Activated T-cell treated with anti-CD3 and anti-CD28 coated beads, Interleukin-2, amount 50 U/mL, for 24 hours (primary cell): ENCODE measurements at places on chromosomes 7 and 10.

DNA sequence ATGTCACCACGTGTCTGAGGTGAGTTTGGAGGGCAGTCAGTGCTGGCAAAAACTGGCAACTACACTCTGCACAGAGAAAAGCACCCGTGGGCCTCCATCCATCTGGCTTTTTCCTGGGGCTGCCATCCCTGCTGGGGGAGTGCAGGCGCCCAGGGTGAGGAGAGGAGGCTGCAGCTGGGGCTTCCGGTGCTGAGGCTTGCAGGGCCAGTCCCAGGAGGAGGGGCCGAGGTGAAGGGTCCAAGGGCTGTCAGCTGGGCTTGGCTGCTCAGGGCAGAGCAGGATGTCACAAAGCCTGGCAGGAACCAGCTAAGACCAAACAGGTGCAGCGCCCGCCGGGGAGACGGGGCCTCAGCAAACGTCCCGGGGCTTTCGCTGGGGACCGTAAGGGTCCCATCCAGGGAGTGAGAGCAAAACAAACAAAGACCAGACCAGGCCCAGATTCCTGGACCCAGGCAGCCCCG is 77.2 kb downstream of the CFAP46 start:
- H3K27ac ChIP-seq: no peak overlapping the region
- H3K4me3 ChIP-seq: no peak overlapping the region
- peak; percentile 15 for DNase-seq
- H3K27me3 ChIP-seq: peaks cover 28% of the 10 kb centered on the region

GRCh38 chr10:114881417-114881816 is 56.6 kb upstream of the TRUB1 start:
- H3K4me3 ChIP-seq: no peak overlapping the region
- H3K27ac ChIP-seq: no peak overlapping the region
- no peaks in the 10 kb centered on the region for H3K36me3 ChIP-seq
- DNase-seq: no peak
- peaks cover 29% of the 10 kb centered on the region for H3K27me3 ChIP-seq

- H3K27me3 ChIP-seq: no peaks in the 10 kb centered on the region
- peak; percentile 50 for DNase-seq
- no peak overlapping the region for H3K27ac ChIP-seq
- H3K4me3 ChIP-seq: no peak overlapping the region
- H3K36me3 ChIP-seq: no peaks in the 10 kb centered on the region
These were observed 30.2 kb upstream of the ABI1 start for GRCh38 chr10:26890956-26891355.

- H3K4me3 ChIP-seq: no peak overlapping the region
- H3K27ac ChIP-seq: no peak overlapping the region
- H3K4me1 ChIP-seq: peaks cover 5% of the 10 kb centered on the region
- no peak for DNase-seq
- no peaks in the 10 kb centered on the region for H3K27me3 ChIP-seq
- H3K36me3 ChIP-seq: peaks cover 18% of the 10 kb centered on the region
These were observed 230.9 kb downstream of the CAMK1D start for GRCh38 chr10:12579954-12580858.

DNA sequence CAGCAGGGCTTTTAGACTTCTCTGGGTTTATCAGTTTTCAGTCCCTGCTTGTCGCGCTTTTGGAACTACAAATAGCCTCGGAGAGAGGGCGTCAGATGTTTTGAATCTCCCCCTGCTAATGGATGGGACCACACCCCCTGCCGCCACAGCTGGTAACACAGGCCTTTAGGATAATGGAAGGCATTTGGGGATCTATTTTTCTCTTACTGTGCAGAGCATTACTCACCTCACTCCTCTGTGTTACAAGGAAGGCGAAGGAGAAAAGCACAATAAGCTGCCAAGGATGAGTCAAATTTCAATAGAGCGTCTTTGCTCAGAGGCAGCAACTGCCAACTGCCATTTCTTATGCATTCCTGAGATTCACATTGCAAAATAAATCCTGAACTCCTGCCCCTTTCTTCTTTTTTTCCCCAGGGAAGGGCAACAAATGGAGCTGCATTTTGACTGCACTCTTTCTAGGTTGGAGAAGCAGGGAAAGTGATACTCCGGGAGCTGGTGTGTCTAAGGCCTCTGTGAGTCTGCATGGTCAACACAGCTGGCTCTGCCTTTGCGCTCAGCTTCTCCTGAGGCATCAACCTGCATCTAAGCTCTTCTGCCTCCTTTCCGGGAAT is 31.5 kb upstream of the SMNDC1 start:
- H3K4me3 ChIP-seq: no peak overlapping the region
- peaks cover 11% of the 10 kb centered on the region for H3K4me1 ChIP-seq
- no peak overlapping the region for H3K27ac ChIP-seq
- no peaks in the 10 kb centered on the region for H3K36me3 ChIP-seq
- DNase-seq: no peak

DNA sequence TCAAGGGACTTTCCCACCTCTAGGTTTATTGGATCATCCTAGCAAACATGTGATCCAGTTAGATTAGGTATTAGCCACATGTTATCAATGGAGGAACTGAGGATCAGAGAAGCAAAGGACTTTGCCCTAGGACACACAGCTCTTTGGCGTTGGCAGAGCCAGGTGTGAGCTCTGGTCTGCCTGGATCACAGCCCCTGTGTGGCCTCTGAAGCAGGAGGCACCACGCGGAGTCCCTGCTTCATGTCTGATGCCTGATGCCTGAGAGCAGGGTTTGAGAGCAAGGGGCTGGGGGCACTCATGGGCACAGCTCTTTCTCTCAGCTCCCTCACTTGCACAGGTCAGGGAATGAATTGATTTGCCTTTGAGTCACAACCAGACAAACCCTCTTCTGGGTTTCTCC is 64.7 kb upstream of the CTBP2 start:
- H3K27ac ChIP-seq: no peak overlapping the region
- H3K27me3 ChIP-seq: peaks cover 3% of the 10 kb centered on the region
- H3K36me3 ChIP-seq: no peaks in the 10 kb centered on the region
- no peak overlapping the region for H3K4me3 ChIP-seq
- no peaks in the 10 kb centered on the region for H3K4me1 ChIP-seq

DNA sequence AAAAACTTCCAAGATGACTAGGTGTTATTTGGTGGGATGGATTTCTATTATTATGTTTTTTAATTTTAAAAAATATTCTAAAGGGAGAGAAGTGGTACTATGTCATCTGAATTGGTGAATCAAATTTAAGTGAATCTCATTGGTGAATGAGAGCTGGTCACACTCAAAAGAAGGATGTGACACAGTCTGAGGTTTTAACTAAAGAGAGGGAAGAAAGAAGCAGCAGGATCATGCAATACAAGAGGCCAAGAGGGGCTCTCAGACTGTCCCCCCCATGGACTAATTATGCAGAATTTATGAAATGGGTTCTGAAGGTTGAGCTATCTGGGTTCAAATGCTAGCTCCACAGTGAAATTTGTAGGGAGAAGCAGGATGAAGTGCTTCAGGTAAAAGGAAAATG is 16.2 kb downstream of the MACC1 start:
- H3K36me3 ChIP-seq: no peaks in the 10 kb centered on the region
- H3K4me3 ChIP-seq: no peak overlapping the region

DNA sequence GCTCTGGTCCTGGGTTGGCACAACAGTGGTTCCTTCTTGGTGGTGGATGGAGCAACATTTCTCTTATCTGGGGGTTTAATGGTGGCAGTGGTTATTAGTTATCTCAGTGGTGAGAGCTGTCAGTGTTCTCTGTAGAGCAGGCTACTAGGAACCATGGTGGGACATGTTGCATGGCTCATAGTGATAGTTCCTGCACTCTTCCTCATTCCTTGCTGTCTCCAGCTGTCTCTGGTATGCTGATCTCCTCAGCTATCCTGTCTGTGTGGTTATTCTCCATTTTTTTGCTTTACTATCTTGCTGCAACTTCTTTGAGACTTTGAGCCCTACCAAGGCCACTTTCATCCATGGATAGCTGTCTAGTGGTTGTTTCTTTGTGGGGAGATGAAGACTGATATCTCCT is 44.0 kb downstream of the CCDC7 start:
- H3K27me3 ChIP-seq: no peaks in the 10 kb centered on the region
- no peak overlapping the region for H3K4me3 ChIP-seq
- DNase-seq: no peak
- peaks cover 17% of the 10 kb centered on the region for H3K4me1 ChIP-seq
